ENCODE measurements at places on chromosomes 16 and 17.

GRCh38 chr16:83813823-83814658 is 6.3 kb downstream of the HSBP1 start:
- DNase-seq = no peak

DNA sequence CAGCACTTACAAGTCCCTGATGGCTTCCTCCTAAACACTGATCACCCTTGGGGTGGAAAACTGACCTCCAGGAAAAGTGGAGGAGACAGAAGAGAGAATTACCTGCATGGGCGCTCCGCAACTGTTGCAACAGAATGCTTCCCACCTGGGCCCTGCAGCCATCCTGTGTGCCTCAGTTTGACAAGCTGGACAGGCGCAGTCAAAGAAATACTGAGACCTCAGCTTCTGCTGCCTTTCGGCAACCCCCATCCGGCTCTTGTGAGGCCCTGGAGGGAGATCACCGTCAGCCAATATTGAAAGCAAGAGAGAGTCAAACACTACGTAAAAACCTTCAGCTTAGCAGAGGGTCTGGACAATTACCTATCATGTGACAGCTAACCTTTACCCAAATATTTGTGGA is 24.8 kb downstream of the SERPINF1 start:
- no peak for DNase-seq

DNA sequence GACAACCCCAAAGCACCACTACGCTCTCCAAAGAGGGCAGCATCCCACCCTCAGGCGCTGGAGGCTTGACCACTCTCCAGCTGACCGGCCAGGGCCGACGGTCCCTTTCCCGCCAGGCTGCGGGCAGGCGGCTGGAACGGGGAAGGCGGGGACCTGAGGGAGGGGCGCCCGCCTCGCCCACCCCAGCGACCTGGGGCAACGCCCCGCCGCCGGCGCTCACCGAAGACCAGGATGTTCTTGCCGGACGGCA is 431 bp downstream of the DYNC1LI2 start:
- DNase-seq = no peak

- no peak for DNase-seq
These were observed 12.2 kb downstream of the TSPOAP1 start for GRCh38 chr17:58316260-58316960.

DNA sequence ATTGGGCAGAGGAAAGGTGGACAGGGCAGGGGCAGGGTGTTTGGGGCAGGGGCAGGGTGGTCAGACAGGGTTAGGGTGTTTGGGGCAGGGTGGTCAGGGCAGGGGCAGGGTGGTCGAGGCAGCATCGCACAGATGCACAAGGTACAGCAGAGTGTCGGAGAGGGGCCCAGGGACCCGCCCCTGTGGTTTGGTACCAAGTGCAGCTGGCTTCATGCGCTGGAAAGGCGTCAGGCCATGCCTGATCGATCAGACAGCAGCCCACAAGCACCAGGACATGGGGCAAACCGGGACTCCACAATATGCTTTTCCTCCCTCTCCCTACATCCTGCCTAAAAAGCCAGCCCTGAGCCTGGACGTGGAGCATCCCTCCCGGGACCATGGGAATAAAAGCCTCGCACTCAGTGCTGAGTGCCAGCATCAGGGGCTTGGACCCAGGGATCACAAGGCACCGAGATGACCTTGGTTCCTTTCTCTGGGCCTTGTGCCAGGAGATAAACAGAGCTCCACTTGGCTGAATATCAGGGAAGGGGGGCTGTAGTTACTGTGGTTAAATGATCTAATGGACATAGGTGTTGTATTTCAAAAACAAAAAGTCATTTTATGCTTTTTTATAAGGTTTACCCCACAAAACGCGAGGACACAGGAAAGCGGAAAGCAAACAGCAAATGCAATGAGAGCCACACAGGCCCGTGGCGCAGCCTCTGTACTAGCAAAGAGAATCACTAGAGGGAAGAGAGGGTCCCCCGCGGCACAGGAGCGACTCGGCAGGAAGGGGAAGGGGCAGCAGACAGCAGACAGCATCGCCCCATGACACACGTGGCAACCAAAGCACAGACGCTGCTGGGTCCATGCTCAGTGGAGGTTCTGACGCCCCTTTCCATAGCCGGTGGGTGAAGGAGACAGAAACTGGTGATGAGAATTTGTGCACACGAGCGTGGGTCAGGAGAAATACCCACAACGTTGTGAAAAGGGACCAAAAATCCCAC is 5.3 kb upstream of the HEXD start:
- DNase-seq = no peak

- DNase-seq = no peak
These were observed 7.3 kb downstream of the MSLN start for GRCh38 chr16:767743-768235.

DNA sequence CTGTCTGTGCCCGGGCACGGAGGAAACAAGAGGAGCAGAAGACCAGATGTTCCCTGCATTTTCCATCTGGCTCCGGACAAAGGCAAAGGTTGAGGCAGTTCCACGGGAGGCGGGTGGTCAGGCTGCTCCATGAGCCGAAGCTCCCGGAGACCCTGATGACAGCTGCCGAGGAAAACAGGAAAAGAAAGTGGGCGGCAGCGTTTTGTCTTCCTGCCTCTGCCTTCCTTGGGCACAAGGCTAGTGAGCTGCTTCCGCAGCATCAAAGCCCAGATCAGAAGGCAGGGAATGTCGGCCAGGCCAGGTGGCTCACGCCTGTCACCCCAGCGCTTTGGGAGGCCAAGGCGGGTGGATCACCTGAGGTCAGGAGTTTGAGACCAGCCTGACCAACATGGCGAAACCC is 16.2 kb downstream of the SLC43A2 start:
- DNase-seq = no peak

DNA sequence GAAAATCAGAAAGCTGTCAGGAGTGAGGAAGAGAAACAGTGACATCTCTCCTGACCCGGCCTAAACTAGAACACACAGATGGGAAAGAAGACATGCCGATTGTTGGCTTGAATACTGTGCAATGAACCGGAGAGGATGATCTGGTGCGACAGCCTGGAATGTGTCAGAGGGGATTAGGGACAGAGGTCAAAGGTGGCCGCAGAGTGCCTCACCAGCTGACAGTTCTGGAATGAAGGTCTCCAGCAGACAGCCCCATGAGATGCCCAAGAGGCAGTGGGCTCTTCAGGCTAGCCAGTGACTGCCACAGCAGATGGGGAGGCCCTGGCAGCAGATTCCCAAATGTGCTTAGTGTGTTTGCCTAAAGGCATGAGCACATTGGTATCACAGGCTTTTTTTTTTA is 623.2 kb downstream of the CDH8 start:
- DNase-seq = no peak

DNA sequence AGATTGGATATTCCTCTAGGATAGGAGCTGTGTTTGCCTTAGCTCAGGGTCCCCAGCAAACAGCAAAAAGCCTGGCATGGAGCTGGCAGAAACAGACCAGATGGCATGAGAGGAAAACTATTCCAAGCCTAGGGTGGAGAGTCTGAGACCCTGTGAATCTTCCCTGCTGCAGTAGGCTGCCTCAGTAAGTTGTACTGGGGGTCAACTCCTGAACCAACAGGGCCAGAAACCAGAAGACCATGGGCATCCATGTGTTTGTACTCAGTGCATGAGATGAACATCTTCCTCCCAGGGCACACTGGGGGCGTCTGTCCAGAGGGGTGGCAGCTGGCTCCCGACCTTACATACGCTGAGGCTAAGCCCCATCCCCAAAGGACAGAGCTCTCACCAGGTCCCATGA is 214.4 kb downstream of the C16orf78 start:
- DNase-seq = no peak

- DNase-seq = no peak
These were observed 3.1 kb upstream of the KCNJ12 start for GRCh38 chr17:21373036-21373435.

DNA sequence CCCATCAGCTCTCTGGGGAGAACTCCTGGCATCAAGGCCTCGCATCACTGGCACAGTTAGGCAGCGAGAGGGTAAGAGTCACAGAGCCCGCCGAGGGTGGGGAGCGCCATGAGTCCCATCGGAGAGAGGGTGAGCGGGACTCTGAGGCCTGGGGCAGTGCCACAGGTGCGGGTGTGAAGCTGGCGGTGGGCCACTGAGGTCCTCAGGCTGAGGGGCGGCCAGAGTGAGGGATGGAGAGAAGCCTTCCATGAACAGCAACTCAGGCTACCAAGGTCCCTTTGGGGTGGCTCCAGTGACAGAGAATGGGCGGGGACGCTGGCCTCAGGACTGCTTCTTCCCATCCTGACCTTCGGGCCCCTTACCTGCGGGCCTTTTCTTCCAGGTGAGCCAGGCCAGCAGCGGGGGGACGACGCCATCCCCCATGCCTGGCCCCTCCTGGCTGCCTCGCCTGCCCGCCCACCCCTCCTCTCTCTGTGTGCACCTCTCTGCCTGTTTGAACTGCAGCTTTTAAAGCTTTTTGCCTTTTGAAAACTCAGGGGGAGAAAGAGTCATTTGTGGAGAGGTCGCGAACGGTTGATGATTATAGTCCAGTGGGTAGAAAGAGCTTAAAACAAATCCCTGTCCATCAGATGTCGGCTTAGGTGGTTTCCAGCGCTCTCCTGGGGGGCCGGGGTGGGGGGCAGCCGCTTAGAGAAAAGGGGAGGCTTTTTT is 149.3 kb upstream of the GSE1 start:
- no peak for DNase-seq

DNA sequence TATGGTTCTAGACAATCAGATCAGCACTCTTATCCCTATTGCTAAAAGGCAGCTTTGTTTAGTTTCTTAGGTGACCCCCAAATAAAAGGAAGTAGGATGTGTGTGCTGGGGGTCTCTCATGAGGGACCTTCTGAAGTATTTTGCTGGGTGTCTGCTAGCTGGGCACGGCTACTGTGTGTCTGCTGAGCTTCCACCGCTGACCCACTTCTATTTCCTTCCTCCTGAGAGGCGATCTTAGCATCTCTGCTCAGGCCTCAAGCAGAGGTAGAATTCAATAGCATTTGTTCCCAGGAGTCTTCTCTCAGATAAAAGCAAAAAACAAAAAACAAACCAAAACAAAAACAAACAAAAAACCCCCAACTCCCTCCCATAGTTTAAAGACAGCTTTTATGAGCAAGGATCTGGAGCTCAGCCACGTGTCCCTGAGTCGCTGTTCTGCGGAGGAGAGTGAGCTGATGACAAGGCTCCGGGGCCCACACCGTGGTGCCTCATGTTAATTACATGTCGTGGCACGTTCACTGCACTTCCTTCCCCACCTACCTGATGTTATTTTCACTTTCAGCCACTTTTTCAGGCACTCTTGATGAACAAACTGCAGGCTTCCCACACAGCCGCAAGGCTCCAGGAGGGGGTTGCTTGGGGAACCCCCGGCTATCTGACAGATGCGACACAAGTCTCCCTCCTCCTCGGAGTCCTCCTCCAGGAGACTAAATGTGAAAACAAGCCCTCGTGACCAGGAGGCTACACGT is 83.5 kb downstream of the MARCHF10 start:
- no peak for DNase-seq

DNA sequence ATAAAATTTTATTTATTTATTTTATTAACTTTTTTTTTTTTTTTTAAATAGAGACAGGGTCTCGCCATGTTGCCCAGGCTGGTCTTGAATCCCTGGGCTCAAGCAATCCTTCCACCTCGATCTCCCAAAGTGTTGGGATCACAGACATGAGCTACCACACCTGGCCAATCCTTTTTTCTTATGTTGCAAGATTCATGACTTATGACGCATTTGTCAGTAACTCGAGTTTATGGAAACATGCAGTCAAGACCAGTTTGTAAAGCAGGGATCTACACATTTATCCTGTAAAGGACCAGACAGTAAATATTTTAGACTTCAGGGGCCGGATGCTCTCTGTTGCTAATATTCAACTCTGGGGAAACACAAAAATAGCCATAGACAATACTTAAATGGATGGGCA is 9.4 kb upstream of the MAP2K6 start:
- no peak for DNase-seq

GRCh38 chr16:73717266-73717974 is 579.2 kb upstream of the PSMD7 start:
- DNase-seq = no peak

GRCh38 chr16:72241008-72241407 is 69.1 kb upstream of the PMFBP1 start:
- DNase-seq = no peak

DNA sequence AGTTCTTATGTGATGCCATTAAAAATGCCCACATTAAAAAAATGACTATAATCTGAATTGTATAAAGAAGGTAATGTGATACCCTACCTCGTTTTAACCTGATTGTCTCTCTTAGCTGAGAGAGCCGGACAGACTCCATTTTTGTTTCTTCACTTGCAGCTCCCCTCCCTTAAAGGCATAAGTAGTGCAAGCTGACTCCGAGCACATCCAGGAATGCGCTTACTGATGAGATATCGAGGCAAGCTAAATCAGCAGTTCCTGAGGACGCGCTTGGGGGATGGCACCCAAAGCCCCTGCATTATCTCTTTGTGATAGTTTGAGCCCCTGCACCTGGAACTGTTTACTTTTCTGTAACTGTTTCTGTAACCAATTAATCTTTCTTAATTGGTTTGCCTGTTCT is 6.3 kb downstream of the KRT24 start:
- no peak for DNase-seq

GRCh38 chr17:34451313-34451712 is 88.3 kb upstream of the CCL1 start:
- no peak for DNase-seq

DNA sequence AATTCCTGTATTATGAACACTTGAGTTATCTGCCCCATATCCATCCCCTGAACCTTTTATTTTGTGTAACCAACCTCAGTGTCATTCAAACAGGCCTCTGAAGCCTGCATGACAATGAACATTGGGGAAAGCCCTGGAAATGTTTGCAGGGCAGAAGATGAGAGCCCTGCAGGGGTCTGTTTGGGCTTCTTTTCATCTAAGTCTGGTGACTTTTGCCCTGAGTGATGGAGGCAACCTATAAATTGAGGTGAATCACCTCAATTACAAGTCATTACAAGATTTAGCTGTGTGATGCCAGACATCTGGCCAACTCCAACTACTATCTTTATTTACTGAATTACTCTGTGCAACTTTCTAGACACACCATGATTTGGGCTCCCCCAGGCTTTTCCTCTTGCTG is 189.2 kb downstream of the MAF start:
- DNase-seq = no peak

DNA sequence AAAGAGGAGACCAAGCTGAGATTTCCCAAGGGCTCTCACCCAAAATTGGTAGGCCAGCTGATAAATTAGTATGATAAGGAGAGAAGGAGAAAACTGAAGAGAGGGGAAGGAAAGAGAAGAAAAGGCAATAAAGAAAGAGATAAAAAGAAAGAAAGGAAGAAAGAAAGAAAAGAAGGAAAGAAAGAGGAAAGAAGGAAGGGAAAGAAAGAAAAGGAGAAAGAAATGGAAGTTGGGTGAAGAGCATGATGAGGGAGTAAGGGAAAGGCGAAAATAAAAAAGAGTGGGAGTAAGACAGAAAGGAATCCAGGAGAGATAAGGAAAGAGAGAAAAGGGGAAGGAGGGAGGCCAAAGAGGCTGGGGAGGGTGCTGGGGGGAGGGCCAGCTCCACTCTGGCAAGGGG is 95.4 kb downstream of the MRM1 start:
- DNase-seq = no peak

DNA sequence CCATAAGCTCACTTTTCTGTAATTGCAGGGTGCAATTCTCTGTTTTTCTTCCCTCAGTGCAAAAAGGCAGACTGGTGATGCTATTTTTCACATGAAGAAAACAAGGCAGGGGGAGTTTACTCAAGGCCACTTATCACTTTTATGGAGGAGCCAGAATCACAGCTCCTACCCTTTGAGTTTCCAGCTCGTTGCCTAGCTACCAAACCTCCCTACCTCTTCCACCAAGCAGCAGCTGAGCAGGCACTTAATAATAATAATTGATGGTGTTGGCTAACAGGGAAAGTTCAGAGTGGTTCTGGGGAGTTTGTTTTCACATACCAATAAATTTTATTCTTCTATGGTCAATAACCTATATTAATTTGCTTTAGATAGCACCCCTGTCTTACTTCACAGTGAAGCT is 31.9 kb upstream of the MPHOSPH6 start:
- DNase-seq = no peak
